ENCODE measurements at places on chromosomes 6 and 20.

DNA sequence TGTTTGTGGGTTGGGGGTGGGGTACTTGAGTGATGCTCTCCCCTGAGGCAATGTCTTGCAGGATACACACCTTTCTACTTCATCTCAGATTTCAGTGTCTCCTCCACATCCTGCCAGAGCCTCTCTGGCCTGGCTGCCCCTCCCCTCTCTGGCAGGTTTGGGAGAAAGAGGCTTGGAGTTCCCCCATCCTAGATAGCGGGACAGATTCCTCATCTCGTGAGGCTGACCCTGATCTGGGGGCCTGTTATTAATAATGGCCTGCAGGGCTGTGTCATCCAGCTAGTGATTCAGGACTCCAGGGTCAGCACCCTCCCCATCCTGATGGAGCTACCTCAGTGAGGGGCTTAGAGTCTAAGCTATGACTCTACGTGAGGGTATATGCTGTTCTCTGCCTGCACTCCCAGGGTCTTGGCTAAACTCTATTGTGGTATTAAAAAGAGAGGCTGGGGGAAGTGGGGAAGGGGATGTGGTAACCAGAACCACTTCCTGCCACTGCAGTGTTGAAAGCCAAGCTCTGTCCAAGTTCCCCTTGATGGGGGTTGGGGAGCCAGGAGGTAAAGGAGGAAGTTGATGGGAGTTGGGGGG, 3.7 kb upstream of the MMP9 start:
- DNase-seq = peak; percentile 48

DNA sequence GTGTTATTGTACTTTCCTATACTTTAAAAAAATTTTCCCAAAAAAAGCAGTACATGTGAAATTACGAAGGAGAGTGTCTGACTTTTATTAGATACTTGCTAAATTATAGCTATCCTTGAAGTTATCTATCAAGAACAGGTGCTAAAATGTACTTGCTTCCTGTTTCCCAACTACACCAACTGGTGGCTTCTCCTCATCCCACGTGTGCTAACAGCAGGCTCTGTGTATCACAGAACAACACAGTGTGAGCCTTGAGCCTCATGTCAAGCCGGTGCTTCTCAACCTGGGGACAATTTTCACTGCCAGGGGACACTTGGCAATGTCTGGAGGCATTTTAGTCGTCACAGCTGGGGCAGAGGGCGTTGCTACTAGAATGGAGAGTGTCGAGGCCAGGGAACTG, 36.2 kb upstream of the CDYL start:
- DNase-seq = no peak

DNA sequence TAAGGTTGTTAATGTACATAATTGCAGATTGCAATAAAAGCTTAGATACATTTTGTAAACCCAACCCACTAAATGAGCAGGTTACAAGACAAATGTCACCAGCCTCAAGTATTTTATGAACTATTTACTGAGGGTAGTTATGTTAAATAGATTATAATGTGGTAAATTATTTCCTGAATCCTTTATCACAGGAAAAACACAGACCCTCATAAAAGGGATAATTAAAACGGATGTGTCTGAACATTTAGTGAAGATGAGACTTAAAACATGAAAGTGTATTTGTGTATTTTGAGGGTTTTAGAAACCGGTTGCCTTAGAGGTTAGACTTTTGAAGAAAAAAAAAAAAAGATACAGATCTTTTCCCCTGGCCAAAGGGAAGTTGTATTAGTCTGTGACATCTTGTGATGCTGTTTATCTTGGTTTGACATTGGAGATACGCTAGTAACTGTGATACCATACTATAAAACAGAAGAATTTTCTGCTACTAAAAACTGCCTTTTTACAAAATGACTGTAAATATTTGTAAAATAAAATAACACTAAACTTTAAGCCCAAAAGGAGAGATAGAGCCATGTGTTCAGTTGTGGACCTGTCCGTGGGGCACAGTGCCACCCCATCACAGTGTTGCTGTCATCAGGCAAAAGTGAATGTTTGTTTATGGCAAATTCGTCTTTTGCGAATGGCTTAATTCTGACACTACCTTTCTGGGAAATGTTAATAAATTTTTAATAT, 9.7 kb downstream of the DYNLT1 start:
- DNase-seq = peak; percentile 34

DNA sequence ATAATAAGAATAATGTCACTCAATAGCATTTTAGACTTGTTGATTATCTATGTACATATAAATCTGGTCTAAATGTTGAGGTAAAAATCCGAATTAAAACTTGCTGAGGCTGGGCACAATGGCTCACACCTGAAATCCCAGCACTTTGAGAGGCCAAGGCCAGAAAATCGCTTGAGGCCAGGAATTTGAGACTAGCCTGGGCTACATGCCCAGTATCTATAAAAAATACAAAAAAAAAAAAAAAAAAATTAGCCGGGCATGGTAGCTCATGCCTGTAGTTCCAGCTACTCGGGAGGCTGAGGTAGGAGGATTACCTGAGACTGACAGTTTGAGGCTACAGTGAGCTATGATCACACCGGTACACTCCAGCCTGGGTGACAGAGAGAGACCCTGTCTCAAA, 34.2 kb upstream of the SUPT3H start:
- no peak for DNase-seq

DNA sequence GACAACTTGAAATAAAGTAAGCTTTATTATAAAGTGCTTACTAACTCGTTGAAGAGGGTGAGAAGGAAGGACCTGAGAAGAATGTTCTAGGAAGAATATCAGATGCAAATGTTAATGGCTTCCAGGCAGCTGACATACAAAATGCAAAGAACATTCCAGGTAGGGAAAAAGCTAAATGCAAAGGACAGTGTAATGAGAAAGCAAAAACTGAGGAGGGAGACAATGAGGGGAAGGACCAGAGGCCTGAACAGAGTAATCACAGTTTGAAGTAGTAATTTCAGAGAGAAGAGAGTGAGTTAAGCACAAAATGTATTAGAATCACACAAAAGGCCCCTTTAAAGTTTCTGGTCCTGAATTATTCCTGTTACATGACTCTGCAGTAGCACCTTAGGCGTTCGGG, 81.3 kb downstream of the HMGCLL1 start:
- DNase-seq = no peak

DNA sequence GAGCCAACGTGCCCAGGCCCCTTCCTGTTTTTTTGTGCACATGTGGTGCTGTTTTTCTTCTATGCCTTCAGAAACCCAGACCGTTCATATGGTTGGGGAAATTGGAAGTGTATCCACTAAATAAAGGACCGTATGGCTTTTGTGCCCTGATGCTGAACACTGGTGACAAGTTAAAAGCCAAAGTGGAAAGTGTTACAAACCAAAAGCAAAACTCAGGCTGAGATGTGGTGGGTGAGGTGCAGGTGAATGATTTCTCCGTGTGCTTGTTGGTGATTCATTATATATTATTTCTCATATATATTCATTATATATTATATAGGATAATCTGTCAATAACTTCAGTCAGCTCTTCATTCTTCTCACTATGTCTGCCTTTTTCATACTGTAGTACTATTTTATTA, 148.6 kb downstream of the SOBP start:
- no peak for DNase-seq

- no peak for DNase-seq
Measured at GRCh38 chr20:62168061-62168460, 14.8 kb upstream of the MTG2 start.

DNA sequence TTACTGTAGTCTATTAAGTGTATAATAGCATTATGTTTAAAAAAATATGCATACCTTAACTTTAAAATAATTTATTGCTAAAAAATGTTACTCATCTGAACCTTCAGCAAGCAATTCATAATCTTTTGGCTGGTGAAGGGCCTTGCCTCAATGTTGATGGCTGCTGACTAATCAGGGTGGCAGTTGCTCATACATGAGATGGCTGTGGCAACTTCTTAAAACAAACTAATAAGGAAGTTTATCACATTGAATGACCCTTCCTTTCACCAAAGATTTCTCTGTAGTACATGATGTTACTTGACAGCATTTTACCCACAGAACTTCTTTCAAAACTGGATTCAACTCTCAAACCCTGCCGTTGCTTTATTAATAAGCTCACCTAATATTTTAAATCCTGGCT, 84.0 kb downstream of the TASP1 start:
- DNase-seq = no peak

DNA sequence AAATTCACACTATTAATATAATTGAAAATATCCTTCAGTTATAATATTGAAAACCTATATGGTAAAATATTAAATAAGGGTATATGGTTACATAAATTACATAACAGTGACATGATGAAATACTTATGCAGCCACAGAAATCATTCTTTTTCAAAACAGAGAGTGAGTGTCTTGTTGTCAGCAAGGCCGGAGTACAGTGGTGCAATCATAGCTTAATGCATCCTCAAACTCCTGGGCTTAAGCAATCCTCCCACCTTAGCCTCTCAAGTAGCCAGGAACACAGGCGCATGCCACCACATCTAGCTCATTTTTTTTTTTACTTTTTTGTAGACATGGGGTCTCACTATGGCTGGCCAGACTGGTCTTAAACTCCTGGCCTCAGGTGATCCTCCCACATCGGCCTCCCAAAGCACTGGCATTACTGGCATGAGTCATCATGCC, 40.4 kb downstream of the FAM8A1 start:
- DNase-seq = no peak

DNA sequence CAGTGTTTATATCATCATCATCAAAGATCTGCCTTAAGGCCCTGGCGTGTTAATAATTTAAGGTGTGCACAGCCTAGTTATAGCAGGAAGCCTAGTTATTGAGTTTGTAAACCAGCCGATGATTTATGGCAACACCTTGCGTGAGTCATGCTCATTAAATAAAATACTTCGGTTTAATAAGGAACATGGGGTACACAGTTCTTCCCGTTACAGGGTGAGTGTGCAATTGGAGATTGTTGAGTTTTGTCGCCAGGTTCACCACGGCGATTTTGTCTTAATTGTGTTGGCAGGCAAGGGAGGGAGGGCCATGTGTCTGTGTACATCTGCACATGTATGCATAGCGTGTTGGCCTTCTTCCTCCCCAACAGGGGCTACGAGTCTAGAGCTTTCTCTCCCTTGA, 104.0 kb downstream of the TFAP2A start:
- DNase-seq = no peak

DNA sequence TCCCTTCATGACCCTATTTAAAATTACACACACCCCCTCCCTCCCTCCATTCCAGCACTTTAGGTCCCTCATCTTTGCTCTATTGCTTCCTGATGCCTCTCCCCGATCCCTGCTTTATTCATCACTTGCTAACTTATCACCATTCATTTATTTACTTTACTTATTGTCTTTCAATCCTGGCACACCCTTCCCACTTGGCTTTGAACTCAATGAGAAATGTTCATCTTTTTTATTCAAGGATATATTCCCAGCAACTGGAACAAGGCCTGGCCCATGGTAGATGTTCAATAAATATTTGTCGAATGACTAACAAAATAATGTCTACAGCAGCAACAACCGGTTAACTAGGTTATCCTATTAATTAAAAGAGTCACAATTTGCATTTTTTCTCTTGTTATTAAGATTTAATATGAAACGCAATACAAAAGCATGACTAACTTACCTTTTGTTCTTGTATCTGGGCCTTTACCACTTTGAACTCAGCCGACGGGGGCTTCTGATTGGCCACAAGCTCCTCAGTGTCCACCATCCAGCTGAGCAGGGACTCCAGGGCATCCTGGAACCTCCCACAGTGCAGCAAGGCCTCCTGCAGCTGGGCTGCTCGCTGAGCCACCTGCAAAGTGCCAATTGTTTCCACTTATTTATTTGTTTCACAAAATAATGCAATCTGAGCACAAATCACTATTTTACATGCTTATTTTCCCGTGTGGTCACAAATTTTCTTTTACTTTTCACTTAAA, 107.8 kb downstream of the DST start:
- DNase-seq = no peak

GRCh38 chr6:81997090-81997926, 244.8 kb upstream of the TENT5A start:
- DNase-seq = no peak

DNA sequence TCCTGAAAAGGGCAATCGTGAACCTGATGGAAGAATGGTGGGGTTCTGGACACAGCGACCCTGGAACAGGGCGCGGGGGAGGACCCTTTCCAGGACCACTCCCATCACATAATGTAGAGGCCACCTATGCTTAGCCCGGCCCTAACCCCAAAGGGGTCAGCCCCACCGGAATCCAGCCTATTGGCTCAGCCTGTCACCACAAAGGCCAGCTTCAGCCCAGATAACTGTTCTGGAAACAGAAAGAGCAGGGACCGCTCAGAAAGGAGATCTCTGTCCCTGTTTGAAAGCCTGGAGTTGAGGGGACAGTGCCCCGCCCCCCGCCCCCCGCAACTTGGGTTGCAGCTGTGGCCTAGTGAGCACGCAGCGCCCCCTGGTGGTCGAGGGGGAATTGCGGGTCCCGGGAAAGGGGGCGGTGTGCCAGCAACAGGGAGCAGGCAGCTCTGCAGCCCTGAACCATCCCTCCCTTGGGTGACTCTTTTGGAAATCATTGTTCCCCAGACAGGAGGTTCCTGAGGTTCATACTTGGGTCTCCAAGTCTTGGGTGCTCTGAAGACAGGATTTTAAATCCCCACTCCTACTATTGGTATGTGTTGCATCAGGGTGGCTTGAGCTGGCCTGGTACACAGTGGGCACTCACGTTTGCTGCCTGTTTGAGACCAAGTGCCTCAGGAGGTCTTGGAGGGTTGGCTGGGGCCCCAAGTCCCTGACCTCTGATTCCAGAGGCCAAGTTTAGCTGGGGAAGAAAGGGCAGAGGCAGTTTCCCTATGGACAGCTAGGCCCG, 1.5 kb downstream of the SIGLEC1 start:
- DNase-seq = peak; percentile 47

DNA sequence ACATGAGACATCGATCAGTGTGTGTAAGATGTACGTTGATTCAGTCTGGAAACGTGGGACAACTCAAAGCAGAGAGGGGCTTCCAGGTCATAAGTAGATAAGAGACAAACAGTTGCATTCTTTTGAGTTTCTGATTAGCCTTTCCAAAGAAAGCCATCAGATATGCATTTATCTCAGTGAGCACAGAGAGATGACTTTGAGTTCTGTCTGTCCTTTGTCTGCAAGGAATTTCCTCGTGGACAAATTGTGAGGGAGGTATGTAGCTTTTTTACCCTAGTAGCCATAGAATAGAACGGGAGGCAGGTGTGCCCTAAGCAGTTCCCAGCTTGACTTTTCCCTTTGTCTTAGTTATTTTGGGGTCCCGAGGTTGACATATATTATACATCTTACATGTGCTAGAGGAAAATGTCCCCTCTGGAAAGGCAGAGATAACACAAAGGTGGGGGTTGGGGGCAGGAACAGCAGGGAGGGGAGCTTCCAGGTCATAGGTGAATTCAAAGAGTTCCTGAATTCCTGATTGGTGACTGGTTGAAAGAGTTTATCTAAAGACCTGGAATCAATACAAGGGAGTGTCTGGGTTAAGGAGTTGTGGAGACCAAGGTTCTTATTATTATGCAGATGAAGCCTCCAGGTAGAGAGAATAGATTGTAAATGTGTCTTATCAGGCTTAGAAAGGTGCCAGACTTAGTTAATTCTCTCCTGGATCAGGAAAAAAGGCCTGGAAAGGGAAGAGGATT, 237.0 kb downstream of the NFATC2 start:
- DNase-seq = no peak

GRCh38 chr20:59628171-59628570, 23.8 kb downstream of the PHACTR3 start:
- DNase-seq = no peak

GRCh38 chr6:55968926-55969325, 93.5 kb upstream of the BMP5 start:
- no peak for DNase-seq
